ENCODE measurements at places on chromosomes 3 and 15.

DNA sequence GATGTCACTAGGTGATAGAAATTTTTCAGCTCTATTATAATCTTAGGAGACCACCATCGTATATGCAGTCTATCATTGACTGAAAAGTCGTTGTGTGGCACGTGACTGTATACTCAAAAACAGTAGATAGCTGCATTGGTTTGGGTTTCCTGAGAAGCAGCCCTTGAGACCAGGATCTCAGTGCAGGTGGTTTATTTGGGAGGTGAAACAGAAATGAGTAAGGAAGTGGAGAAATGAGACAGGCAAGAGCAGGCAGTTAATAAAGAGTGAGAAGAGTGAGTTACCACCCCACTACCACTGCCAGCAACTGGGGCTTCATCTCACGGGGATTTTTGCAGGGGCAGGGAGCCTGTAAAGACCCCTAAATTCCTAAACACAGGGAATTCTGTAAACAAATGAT, 221.0 kb downstream of the SHQ1 start:
- no peak for DNase-seq

DNA sequence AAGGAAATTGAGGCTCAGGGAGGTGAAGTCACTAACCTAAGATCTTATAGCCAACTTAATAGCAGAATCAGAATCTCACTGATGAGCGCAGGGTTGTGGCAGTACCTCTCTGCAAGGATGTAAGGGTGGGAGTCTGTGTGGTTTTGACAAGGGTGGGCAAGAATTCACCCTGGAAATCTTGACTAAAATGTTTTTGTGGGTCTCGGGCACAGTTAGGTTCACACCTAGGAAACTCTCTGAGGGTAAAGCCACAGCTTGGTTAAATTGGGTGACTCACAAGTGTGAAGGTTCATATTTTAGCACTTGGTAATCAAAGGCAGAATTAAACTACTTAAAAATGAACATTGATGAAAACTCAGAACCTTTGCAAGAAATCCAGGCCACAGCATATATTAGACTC, 178.2 kb upstream of the EOMES start:
- DNase-seq, result peak; percentile 6

DNA sequence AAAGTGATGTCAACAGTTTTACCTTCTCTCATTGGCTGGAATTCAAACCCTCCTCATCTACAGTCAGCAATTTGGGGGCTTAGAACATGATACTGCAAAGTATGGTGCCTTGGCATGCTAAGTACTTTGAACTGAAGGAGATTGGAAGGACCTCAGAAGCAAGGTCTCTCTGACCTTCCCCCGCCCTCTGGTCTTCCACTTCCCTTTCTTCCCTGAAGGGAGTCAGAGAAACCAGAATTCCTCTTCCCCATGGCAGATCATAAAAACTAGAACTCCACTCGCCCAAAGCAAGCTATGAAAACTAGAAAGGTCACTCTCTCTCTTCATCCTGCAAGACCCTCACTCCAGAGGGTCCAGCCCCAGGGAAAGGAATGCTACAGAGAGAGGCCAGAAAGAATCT, 64.2 kb downstream of the CD200R1L start:
- no peak for DNase-seq

DNA sequence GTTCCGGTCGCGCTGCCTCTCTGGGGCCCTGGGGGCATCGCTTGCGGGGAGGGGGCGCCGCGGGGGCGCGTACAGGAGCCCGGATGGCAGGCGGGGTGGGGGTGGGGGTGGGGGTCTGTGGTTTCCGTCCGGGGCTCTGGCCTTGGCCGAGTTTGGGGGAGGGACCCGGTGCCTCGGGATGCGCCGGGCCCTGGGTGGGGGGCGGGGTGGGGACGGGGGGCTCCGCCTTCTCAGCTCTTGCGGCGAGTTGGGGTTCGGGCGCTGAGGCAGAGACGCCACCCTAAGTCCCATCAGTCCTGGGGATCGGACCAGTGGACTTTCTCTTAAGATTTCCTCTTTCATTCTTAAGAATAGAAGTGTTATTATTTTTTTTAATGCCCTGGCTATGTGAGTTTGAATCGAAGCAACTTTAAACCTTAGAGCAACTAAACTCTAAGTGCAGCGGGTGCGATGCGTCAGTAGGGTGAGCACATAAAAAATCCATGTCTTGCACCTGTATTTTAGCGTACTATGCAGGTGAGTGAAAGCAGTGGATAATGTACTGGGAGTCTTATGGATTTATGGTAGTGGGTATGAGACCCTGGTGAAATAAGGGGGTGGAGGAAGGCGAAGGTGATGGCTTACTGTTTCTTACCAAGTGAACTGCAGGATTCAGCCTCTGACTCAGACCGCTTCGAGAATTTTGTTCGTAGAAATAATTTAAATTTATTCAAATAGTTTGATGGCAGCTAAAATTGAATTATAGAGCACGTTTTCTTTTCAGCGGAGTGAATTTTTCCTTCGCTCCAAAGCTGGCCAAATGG, 762 bp downstream of the CTNNB1 start:
- no peak for DNase-seq

GRCh38 chr3:35648347-35648746, 9.0 kb downstream of the ARPP21 start:
- no peak for DNase-seq

DNA sequence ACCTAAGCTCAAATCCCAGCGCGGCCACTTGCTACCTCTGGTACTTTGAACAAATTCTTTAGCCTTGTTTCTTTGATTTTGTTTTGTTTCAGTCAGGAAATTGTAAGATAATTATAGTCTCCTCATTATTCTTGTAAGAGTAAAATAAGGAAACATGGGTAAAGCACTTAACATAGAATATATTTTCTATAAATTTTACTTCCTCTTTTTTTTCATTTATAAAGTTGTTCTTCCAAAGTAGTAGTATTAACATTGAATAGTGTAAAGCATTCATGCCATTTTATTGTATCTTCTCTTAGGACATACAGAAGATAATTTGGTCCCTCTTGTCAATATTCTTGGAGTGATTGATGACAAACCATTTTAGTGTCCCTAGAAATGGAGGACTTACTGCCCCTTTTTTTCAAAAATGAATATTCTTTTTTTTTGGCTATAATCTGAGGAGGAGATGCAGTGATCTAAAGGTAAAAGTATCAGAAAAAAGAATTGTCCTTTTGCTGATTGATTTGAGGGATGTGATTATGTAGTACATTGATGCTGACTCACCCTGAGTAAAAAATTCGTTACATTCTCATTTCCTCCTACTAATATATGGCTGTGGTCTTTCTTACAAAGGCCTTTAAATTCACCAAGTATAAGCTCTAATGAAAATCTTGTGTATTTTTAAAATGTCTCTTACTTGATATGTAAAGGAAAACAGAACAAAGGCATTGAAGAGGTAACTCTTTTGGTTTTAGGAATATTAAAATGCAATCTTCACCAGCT, 51.0 kb downstream of the ALCAM start:
- DNase-seq, result no peak

DNA sequence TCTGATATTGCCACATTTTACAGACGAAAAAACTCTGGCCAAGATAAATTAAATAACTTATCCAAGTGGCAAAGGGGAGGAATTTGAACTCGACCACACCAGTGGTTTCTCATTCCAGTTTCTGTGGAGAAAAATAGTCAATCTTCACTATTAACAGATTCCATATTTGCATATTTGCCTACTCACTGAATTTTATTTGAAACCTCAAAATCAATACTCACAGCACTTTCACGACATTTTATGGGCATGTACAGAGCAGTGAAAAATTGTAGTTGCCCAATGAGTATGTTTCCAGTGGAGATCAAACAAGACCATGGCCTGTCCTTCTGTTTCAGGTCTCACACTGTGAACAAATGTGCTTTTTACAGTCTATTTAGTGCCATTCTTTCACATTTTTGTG, 374.3 kb downstream of the MAGI1 start:
- no peak for DNase-seq

GRCh38 chr15:75073197-75073596, 49.8 kb downstream of the PPCDC start:
- DNase-seq, result no peak

DNA sequence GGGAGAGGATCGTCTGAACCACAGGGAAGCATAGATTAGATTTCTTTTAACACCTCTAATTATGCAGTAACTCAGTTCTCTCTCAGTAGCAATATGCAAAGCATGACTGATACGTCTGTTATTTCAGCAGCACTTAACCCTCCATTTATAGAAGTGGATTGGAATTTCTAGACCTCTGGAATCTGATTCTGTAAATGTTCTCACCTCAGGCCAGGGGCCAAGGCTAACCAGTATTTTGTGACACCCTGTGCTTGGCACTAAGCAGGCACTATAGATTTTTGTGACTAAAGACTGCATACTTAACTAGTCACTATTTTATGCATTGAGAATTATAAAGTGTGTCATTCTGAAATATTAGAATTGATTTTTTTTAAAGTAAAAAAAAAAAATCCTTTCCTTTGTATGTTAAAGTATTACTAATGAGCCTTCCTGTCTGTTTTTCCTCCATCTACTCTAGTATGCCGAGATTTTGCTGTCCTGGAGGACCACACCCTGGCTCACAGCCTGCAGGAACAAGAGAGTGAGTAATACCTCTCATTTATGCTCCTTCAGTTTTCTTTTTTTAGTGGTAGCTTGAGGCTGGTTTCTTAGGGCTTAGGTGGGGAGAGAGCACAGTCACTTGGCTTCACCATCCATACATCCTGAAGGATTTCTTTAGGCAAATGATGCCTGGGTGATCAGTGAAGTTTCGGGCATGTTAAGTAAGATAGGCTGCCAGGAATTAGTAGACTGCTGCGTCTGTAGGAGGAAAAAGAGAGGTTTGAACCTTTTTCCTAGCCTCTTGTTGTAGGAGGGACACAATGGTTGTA, 26.5 kb upstream of the UTS2B start:
- no peak for DNase-seq

GRCh38 chr15:39494462-39494861, 86.4 kb upstream of the THBS1 start:
- no peak for DNase-seq

GRCh38 chr15:25679492-25679891, 183.6 kb downstream of the ATP10A start:
- DNase-seq, result no peak

GRCh38 chr3:108414007-108414406, 96.4 kb downstream of the MYH15 start:
- no peak for DNase-seq

DNA sequence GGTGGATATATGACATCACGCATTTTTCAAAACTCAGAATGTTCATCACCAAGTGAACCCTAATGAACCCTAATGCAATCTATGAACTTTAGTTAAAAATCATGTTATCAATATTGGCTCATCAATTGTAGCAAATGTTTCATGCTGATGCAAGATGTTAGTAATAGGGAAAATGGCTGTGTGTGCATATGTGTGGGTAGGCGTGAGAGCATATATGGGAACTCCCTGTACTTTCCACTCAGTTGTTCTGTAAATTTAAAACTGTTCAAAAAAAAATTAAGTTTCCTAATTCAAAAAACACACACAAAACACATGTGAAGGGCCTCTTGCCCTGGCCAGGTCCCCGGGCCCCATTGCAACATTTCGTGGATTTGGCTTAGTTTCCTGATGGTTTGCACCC, 89.7 kb upstream of the PROK2 start:
- no peak for DNase-seq

DNA sequence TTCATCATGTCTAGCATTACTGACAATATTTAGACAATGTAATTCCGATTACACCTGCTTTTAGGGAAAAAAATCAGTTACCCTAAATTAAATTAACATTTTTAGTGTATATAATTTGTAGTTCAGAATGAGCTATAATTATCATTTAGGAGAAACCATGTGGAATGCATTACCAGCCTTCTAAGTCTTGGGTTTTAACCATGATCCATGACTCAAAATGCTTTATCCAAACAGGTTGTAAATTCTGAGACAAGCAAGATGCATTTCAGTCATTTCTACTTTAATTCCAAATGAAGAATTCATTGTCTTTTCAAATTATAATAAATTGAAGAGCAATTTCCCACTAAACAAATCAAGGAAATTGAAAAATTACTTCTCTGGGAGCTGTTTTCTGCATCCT, 243.7 kb upstream of the LRIG1 start:
- no peak for DNase-seq

DNA sequence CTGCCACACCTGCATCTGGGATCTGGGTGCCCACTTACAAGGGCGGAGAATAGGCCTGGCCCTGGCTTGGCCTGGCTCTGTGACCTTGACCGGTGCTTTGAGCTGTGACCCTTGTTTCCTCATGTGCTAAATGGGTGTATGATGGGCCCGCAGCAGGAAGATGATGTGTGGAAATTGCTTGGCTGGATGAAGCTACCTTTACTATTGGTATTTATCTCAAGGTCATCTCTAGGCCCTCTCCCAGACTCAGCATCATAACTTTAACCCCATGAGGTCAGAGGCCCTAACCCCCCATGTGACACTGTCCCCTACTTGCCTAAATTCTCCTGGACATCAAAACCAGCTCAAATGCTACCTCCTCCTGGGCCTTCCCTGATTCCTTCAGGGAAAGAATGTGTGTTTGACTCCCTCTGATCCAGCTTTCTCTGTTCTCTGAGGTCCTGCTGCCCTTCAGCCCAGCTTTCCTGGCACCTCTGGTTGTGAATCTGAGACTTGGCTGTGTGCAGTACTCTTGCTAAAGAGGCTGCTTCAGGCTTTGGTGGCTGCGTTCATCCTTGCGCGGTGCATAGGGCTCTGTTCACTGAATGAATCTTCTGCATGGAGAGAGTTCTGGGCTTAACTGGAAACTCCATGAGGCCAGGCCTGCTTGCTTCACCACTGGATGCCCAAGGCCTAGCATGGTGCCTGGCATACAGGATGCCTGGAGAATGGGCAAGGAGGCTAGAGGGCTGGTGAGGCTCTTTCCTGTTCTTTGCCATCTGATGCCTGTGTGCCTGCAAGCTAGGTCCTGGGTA, 25.2 kb upstream of the SLC6A6 start:
- DNase-seq, result no peak

- no peak for DNase-seq
Observed at GRCh38 chr3:112956351-112956750, 18.6 kb downstream of the CD200R1 start.

GRCh38 chr3:14806641-14807263, 12.0 kb upstream of the FGD5 start:
- no peak for DNase-seq

DNA sequence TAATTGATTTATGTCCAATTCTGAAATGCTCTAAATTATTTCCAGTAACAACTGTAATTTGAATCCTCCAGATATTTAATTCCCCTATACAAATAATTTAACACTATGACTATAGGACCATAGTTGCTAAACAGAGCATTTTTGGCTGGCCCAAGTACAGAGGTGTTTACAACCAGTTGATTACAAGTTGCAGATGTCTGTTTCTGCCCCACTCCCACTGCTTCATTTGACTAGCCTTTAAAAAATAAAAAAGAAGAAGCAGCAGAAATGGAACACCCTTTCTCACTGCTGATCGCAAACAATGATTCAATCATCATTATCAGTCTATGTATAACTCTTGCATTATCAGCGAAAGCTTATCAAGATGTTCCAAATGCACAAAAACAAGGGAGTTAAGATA, 54.6 kb downstream of the SENP7 start:
- no peak for DNase-seq

- DNase-seq, result no peak
Observed at GRCh38 chr15:32096916-32097617, 66.8 kb downstream of the CHRNA7 start.

Measured in activated CD8-positive, alpha-beta memory T cell treated with anti-CD3 and anti-CD28 coated beads for 1 hour (primary cell).